ENCODE measurements at places on chromosomes 7 and 10.

GRCh38 chr10:98555021-98555619 is 108.4 kb upstream of the HPS1 start:
- DNase-seq: no peak

GRCh38 chr7:147771344-147771743 is 819.2 kb upstream of the C7orf33 start:
- no peak for DNase-seq

GRCh38 chr7:2522780-2523433 is 3.3 kb downstream of the LFNG start:
- no peak for DNase-seq

GRCh38 chr10:6757158-6757557 is 177.1 kb upstream of the PRKCQ start:
- DNase-seq: no peak

GRCh38 chr7:79453558-79454360 is at the start of gene MAGI2:
MAGI2 (minus strand) TSS chr7:79453667; CDS start chr7:79453320, 347 bp downstream.
- DNase-seq: peak; percentile 16

DNA sequence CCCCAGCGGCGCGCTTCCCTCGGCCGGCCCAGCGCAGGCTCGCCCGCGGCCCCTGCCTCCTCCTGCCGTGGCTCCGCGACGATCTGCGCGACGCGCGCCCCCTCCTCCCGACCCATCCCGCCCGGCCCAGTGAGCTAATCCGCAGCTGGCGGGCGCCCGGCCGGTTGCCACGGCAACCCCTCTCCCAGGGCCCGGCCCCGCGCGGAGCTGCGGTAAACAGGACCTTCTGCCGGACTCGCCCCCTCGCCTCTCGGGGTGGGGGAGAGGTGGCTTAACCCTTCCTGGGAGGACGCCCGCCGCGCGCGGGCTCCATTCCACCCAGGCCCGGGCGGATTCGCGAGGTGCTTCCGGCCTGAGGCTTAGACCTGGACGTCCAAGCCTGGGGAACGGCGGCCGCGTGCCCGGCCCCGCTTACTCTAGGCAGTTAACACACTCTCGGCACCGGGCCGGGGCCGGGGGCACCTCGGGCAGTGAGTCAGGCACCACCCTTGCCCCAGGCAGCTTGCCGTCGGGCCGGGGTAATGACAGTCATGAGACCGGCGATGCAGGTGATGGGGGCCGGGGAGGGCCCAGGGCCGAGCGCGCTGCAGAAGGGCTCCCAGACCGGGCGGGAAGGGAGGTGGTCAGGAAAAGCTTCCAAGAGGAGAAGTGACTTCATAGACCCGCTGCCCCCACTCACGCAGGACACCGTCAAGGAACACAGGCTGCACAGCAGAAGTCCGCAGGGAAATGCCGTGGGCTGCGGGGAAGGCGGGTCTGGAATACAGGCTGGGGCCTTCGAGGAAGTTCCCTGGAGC is at the start of gene DENND2A:
Gene DENND2A (minus strand): TSS at position 87 of the 797 bp plus-strand sequence. CDS start 38,416 bp downstream, outside the sequence.
- no peak for DNase-seq

DNA sequence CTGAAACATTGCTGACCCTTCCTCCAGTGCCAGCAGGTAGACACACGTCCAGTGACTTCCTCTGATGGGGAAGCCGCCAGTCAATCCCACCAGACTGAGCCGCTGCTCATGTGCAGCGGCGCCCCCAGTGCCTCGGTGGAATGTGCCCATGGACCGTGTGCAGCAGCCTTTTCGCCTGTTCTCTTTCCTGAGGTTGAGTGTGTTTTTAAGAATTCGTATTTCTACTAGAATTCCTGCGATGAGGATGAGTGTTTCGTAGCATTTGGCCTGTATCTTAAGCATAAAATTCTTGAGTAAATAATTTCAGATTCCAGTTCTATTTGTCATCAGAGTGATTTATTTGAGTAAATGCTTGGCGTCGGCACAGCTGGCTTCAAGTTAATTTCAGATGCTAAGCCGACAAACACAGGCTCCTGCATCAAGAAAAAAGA is 35.4 kb downstream of the BNIP3 start:
- DNase-seq: no peak
